ENCODE measurements at places on chromosomes 4 and X.

GRCh38 chr4:160835789-160836188 lies 1328.0 kb downstream of the FSTL5 start:
- no peak for DNase-seq

- no peak for DNase-seq
These were observed 557.9 kb upstream of the ARX start for GRCh38 chrX:25573631-25574030.

- no peak for DNase-seq
These were observed 20.2 kb upstream of the NSUN7 start for GRCh38 chr4:40729555-40729954.

- no peak for DNase-seq
These were observed 184.0 kb upstream of the GALNTL6 start for GRCh38 chr4:171629182-171629581.

DNA sequence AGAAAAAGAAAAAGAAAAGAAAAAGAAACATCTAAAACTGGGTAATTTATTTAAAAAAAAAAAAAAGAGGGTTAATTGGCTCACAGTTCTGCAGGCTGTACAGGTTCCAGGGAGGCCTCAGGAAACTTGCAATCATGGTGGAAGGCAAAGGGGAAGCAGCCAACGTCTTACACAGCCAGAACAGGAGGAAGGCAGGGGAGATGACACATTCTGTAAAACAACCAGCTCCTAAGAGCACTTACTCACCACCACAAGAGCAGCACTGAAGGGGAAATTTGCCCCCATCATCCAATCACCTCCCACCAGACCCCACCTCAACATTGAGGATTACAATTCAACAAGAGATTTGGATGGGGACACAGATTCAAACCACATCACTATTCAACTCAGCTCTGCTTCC lies 36.8 kb upstream of the TMEM184C start:
- no peak for DNase-seq

DNA sequence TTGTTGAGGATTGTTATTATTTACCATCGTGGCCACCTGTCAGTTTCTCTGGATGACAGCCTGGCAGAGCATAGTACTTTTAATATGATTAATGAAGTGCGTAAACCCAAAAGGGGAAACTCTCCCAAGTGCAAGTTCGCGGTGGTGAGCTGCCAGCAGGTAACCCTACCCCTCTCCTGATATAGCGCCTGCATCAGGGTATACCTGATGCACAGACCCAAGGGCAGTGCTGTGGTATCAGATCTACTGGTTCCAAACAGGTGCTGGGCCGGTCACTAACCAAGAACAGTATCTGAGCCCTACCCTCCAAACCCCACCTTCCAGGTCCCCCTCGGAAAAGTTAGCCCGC lies 1.6 kb downstream of the RNF150 start:
- DNase-seq, result peak; percentile 59

DNA sequence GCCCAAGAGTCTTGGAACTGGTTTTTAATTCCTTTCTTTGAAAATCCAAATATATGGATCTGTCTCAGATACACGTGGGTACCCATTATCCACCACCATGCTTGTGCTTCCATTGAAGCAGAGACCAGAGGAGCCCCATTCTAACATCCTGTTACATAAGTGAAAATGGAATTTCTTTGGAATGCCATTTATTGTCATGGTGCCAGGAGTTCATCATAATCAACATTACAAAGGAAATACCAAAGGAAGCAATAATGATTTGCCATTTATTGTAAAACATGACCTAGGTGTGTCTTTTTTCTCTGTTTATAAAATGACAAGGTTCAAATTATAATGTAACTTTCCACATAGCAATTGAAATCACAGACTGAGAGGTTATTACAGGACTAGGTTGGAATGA lies 61.7 kb downstream of the PALLD start:
- no peak for DNase-seq

DNA sequence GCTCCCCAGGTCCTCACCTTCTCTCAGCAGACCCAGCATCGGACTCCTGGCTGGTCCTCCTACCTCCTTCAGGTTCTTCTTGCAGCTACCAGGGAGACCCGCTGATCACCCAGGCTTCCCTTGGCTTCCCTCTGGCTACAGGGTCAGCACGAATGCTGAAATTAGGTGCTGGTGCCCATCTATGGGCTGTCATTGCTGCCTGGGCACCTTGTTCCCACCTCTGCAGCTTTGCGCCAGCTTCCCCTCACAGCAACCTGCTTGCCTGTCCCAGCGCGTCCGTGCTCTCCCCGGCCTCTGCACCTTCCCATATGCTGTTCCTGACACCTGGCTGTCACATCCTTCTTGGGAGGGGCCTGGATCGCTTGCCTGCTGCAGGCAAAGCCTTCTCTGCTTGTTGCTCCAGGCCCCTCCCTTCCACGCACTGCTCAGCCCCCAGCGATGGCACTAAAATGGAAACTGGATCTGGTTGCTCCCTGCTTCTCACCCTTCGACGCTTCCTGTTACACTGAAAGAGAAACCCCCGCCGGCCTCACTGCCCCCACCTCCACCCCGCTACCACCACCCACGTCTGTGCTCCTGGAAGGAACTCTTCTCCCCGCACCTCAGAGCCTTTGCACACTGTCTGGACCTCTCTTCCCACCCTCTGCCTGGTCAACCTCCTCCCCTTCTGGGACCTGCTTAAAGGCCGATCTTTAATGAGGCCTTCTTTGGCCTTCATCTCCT lies 22.2 kb downstream of the C4orf50 start:
- DNase-seq, result no peak

GRCh38 chrX:72475338-72475737 lies 97.3 kb downstream of the HDAC8 start:
- DNase-seq, result no peak

DNA sequence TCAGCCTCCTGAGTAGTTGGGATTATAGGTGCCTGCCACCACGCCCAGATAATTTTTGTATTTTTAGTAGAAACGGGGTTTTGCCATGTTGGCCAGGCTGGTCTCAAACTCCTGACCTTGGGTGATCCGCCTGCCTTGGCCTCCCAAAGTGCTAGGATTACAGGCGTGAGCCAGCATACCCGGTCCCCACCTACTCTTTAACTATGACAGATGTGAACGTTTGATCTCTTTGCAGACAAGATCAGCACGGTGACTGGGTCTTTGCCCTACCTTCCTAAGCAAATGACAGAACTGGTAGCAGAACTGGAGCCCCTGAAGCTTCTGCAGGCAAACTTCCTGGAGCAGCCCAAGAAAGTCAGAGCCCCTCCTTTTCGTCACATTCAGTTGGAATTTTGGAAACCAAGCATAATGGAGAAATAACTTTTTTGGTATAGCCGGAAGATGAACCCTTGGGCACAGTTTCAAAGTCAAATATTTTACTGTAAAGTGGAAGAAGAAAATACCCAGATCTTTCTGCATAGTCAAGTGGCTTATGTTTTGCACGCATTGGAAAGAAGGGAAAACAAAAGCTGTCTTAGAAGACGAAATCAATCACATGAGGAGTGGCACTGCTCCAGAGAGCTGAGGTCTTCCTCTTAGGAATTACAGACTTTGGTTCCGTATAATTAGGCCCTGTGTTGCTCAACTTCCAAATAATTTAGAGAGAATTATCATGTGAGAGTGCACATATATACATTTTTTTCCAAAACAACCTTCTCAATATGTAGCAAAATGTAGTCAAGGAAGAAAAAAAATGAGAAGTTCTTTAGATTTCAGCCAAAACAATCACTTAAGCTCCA lies 90.6 kb downstream of the SORBS2 start:
- DNase-seq, result no peak

All from common myeloid progenitor, CD34-positive (primary cell).